ENCODE measurements at places on chromosomes 2 and 18. TPM values are rescaled to one million over a fixed set of nuclear protein-coding genes. Genes with fewer than 3 reads are reported as not detected.

GRCh38 chr2:106124905-106125549 is 69.1 kb downstream of the UXS1 start:
- H3K4me1 ChIP-seq: no peaks in the 10 kb centered on the region
- H3K36me3 ChIP-seq: peaks cover 5% of the 10 kb centered on the region
- H3K4me3 ChIP-seq: no peak overlapping the region
- no peak overlapping the region for H3K27ac ChIP-seq

GRCh38 chr2:154092571-154092970 is 220.8 kb downstream of the GALNT13 start:
- no peak overlapping the region for H3K4me3 ChIP-seq
- no peak overlapping the region for H3K27ac ChIP-seq
- no peaks in the 10 kb centered on the region for H3K36me3 ChIP-seq
- H3K4me1 ChIP-seq: no peaks in the 10 kb centered on the region

The GALNT5 gene
- 0.47 TPM for total RNA-seq

DNA sequence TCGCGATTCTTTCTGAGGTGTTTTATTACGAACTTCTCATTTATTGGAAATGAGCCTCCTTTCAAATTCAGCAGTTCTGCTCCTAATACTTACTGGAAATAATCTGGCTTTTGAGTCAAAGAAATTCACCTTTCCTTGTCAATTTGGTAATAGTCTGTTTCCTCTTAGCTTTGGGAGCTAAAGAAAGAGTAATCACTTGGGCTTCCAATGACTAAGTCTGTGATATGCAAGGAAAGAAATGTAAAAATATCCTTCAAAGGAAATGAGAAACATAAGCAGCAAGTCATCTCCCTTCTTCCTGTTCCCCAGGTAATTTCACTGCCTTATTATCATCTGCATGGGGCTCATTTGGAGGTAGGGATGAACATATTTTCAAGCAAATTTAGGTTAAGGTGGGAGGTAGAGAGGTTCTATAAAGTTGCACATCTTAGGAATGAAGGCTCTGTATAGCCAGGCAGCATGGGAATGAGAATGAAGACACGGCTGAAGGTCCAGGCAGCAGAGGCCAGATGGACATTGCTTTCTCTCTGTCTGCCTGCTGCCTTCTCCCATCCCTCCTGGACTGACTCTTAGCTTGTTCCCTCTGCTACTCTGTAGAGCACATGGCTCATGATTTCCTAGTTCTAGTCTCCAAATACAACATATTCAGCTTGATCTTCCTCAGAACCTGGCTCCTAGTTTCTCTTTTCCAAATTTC is 1.0 kb downstream of the SPP2 start:
- no peaks in the 10 kb centered on the region for H3K27me3 ChIP-seq
- H3K27ac ChIP-seq: no peak overlapping the region
- H3K4me3 ChIP-seq: no peak overlapping the region
- DNase-seq: no peak
- no peaks in the 10 kb centered on the region for H3K4me1 ChIP-seq
- no peaks in the 10 kb centered on the region for H3K36me3 ChIP-seq

The CTIF gene
- 37.3 TPM for total RNA-seq

GRCh38 chr2:233338046-233338445 is 16.2 kb upstream of the DGKD start:
- H3K36me3 ChIP-seq: no peaks in the 10 kb centered on the region
- H3K27ac ChIP-seq: no peak overlapping the region
- no peaks in the 10 kb centered on the region for H3K4me1 ChIP-seq
- DNase-seq: no peak

The SPATA3 gene
- total RNA-seq: not detected

- no peaks in the 10 kb centered on the region for H3K36me3 ChIP-seq
- no peaks in the 10 kb centered on the region for H3K4me1 ChIP-seq
- no peak for DNase-seq
- no peak overlapping the region for H3K4me3 ChIP-seq
Measured at GRCh38 chr2:225097035-225097434, 54.8 kb upstream of the DOCK10 start.

- no peak overlapping the region for H3K27ac ChIP-seq
- H3K4me3 ChIP-seq: no peak overlapping the region
- no peaks in the 10 kb centered on the region for H3K36me3 ChIP-seq
- no peaks in the 10 kb centered on the region for H3K27me3 ChIP-seq
Measured at GRCh38 chr18:39208190-39208589, 1642.6 kb upstream of the CELF4 start.

GRCh38 chr18:48791636-48792105 is 159.1 kb downstream of the SMAD7 start:
- H3K27ac ChIP-seq: no peak overlapping the region
- no peaks in the 10 kb centered on the region for H3K27me3 ChIP-seq
- no peaks in the 10 kb centered on the region for H3K36me3 ChIP-seq
- H3K4me1 ChIP-seq: no peaks in the 10 kb centered on the region
